ENCODE measurements at places on chromosomes 3 and 15. TPM values are rescaled to one million over a fixed set of nuclear protein-coding genes. Genes with fewer than 3 reads are reported as not detected.

The TASOR gene
- 33.1 TPM for total RNA-seq

The EPHB3 gene
- total RNA-seq, result 0.19 TPM

The ARHGAP11A gene
- 7.7 TPM for total RNA-seq

The MYRIP gene
- total RNA-seq, result 2.3 TPM

The C3orf18 gene
- total RNA-seq, result 4.2 TPM

The FETUB gene
- not detected for total RNA-seq

The SLC25A36 gene
- total RNA-seq, result 44.5 TPM

All from glomerular endothelial cell (primary cell).